ENCODE measurements at places on chromosomes 12 and 14.
A peak's percentile ranks its signal among the peaks of the same experiment; 100 is the strongest.

DNA sequence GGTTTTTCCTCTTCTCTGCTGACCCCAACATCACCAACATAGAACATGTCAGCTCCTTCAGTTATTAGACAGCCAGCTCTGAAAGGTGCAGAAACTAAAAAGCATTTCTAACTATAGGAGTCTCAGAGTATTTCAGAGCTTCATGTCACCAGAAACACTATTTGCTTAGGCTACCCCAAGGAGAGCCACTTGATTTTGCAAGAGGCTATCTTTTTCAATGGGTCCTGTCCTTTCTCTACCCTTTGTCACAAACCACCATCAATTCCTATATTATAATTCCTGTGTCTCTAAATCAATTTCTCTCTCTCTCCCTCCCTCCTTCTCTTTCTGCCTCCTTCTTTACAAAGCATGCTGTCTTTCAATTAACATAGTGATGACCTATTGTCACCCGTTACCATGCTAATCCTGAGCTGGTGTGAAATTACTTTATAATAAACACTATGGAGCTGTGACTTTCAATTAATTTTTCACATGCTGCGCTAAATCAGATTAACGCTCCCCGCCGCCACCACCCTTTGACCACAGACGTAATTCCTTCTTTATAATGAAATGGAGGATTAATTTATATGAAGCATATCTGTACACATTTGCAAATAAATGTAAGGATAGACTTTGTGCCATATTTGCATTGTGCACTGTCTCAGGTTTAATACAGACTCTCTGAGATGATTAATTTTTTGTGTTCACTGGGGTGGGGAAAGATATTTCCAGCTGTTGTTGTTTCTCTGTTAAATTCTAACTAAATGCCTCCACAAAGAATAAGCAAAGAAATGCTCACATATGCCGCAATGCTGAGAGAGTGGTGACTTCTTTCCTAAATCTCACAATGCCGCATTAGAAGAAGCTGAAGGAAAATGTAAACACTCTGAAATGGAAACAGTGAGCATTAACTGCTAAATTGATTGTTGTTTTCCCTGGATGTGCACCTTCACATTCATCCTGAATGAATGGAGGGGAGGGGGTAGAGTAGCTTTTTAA is 418.6 kb downstream of the PDZRN4 start:
- DNase-seq: no peak

DNA sequence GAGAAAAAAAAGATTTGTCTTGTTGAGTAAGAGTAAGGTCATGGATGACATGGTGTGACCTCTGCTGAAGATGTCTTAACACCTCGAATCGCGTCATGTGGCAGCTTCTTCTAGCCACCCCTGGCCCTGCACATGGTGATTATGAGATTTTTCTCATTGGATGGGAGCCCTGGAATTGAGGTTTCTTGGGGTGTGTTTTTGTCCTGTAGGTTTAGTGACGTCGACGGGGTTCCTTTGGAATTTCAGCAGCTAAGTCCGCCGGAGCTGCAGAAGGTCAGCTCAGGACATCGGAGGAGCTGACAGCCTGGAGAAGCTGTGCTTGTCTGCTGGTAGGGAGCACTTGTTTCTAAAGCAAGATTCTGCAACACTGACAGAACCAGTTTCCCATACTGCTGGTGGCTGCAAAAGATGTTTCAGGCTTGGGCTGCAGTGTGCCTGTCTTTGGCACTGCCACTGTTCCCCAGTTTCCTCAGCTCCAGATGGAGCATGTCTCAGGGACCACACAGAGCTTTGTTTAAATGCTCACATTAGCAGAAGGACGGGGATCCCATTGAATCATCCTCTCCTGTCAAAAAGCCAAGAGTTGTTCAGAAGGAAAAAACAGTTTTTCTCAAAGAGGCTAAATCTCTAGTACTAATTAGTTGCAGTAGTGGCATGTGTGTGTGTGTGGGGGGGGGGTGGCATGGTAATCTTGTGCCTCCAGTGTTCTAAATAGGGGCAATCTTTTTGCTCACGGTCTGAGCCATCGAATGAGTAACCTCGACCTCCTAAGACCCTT is 5.2 kb upstream of the FOS start:
- DNase-seq: no peak

- DNase-seq: no peak
Measured at GRCh38 chr14:26526137-26526536, 71.7 kb downstream of the NOVA1 start.

- no peak for DNase-seq
Measured at GRCh38 chr12:92324849-92325500, 179.3 kb upstream of the BTG1 start.

- no peak for DNase-seq
Measured at GRCh38 chr12:82507686-82508085, 149.4 kb downstream of the METTL25 start.

DNA sequence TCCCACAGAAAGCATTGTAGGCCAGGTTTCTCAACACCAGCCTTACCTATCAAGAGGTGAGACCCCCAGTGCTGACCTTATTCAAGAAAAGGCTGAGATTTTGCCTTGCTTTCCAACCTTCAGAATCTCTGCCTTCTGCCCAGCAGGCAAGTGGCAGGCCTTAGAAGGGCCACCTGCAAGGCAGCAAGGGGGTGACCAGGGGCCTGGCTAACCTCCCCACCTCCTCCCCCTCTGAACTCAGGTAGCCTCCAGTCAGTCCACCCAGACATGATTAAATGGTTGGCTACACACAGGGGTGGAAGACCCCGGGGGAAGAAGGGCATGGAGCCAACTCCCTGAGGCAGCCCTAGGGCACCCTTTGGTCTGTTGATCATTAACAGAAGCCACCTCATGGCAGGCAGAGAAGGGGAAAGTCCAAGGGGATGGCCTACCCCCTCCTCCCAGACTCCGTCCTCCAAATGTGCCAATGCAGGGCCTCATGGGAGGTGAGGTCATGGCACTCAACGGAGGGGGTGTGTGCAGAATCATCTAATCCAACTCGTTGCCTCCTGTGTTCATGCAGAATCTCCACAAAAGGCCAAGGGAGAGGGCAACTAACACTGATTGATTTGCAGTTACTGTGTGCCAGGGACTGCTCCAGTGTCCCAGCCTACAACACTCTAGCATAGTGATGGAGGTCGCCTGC is 8.5 kb downstream of the ZFP36L1 start:
- peak; percentile 51 for DNase-seq

- no peak for DNase-seq
Measured at GRCh38 chr14:76986231-76986565, 42.3 kb downstream of the IRF2BPL start.

GRCh38 chr12:117388951-117389446 is 27.6 kb upstream of the NOS1 start:
- DNase-seq: no peak

DNA sequence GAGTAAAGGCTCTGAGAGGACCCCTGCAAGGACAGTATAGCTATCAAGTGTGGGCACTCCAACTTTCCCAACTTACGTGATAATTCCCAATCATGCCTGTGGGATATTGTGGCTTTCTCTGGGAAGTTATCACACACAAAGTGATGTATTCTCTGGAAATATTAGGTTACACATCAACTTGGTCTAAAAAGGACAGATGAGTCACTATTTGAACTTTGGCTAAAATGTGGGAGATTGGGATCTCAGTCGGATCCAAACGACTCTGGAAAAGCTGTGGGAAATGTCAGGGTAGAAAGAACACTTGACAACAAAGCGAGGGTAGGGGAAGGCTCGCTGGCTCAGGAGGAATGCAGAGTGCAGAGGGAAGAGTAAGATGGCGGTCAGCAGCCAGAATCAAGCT is 1048.9 kb downstream of the BCL11B start:
- no peak for DNase-seq

GRCh38 chr12:78470354-78471195 is 394.0 kb upstream of the SYT1 start:
- DNase-seq: no peak

DNA sequence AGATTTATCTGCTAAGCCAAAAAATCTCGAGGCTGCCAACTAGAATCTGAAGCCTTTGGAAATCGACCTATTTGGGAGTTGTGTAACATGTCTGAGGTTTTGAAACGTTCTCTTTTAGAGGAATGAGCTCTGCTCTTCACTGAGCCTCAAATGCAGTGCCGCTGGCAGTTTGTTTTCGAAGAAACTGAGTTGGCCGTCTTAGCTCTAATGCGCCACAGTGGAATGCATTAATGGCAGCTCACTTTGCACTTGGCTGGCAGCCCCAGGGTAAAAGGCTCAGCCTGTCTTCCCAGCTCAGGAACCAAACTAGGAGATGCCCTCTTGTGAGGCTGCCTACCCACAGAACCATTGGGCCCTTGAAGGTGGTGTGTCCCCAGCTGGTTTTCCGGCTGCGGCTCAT is 53.8 kb downstream of the SFSWAP start:
- no peak for DNase-seq

GRCh38 chr12:108515916-108516315 is 839 bp downstream of the FICD start:
- no peak for DNase-seq

GRCh38 chr12:127558361-127558760 is 708.6 kb upstream of the TMEM132C start:
- no peak for DNase-seq

- no peak for DNase-seq
Measured at GRCh38 chr12:58044966-58045365, 103.6 kb downstream of the ATP23 start.

DNA sequence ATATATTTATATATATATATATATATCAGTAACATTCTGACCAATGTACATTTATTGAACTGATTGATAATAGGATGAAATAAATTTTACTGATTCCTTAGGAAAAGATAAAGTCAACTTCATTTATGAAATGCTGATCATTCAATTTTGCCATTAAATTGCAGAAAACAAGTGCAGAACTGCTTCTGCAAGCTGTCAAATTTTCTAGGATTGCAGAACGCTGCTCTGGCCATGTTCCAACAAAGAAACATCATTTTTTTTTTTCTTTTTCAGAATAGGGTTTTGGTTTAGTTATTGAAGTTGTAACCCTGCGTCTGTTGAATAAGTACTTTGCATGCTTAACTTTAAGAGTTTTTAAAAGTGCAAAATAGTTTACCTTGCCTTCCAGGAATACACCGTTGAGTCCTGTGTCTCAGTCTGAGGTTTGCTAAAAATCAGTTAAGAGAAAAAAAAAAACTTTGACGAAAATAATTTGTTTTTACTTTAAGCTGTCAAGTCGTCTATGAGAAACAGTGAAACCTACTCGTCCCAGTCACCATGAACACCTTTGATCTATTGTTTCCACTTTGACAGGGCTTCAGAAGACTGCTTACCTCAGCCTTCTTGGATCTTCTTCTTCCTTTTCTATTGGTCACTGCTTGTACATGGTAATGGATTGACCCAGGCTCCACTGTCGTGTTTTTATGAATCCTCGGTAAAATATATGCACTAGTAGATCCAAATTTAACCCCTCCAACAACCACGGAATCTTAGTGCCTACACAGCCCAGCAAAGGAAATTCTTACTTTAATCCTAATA is at the start of gene KERA:
KERA (minus strand) TSS at position 657 of the 798 bp plus-strand sequence. CDS start 1,743 bp downstream, outside the sequence.
- no peak for DNase-seq

DNA sequence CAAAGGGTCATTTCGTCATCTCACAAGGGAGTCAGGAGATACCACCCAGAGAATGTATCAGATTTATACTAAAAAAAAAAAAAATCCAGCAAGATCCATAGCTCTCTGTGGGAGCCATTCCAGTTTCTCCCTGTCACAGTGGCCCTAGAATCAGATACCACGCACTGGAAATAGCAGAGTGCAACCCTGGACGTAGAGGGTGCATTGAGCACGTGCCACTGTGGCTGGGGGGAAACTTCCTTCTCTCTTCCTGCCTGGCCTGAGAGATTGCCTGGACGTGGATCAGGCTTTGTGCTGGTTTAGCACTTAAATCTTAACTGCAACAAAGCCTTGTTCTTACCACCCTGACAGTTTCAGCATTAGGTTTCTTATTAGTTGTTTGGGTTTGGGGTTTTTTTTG is 124.3 kb downstream of the FBXL14 start:
- no peak for DNase-seq

- no peak for DNase-seq
Measured at GRCh38 chr12:114404926-114405518, 922 bp downstream of the TBX5 start.

- DNase-seq: no peak
Measured at GRCh38 chr12:126067626-126068329, 1002.5 kb downstream of the AACS start.

Measured in Right ventricle myocardium superior (tissue), 1 donor.